ENCODE measurements at places on chromosomes 11 and 22.

DNA sequence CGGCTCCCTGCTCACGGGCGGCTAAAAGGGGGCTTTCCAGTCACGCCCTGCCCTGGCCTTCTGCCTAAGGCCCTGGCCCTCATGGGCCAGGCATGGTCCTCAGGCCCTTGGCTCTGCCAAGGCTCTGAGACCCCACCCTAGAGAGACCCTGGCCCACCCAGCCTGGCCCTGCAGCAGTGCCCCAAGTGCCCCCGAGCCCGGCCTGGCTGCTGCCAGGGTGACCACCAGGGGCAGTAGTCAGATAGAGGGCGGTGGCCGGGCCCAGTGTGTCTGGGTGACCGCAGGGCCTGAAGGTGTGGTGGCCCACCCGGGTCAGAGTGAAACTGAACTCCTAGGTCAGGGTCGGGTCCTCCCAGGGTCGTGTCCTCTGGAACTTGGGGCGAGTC is 29.4 kb upstream of the CCDC188 start:
- no peak for DNase-seq

GRCh38 chr22:22507743-22508273 is 734 bp downstream of the ZNF280B start:
- no peak for DNase-seq

- no peak for DNase-seq
Observed at GRCh38 chr11:111514216-111515031, at the start of gene HOATZ. Gene HOATZ, plus strand, starts transcription at chr11:111514778. Its CDS starts 7 bp downstream, at chr11:111514785.

GRCh38 chr22:29706486-29706885 is 13.3 kb upstream of the CABP7 start:
- DNase-seq, result no peak

- DNase-seq, result no peak
Observed at GRCh38 chr22:50734986-50735738, 2.8 kb upstream of the ACR start.

DNA sequence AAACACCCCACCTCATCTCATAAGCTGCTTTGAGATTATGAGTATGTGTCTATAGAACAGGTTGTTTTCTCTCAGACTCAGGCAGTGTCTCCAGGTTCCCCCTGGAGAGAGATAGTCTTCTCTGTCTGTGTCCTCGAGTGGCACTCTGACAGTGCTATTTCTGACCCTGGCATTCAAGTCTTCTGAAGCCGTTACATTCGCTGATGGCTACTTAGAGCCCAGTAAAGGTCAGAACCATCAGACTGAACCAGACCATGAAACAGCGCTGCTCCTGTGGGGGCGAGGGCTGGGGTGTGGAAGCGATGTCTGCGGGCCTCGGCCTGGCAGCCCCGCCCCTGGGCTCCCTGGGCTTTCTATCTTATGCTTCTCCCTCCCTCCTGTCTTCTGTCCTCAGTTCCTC is 23.5 kb downstream of the SHISA8 start:
- no peak for DNase-seq

DNA sequence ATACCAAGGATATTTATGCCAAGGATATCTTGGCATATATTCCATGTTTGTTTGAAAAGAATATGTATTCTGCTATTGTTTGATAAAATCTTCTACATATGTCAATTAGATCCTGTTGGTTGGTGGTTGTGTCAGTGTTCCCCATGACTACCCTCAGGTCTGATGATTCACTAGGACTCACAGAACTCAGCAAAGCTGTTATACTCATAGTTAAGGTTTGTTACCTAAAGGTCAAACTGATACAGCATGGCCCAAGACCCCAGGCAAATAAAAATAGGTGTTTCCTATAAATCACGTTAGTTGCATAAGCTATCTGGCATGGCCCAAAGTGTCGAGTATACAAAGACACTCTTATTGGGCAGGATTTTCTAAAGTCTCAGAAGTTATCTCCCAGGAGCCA is 30.2 kb upstream of the B3GNT6 start:
- no peak for DNase-seq

DNA sequence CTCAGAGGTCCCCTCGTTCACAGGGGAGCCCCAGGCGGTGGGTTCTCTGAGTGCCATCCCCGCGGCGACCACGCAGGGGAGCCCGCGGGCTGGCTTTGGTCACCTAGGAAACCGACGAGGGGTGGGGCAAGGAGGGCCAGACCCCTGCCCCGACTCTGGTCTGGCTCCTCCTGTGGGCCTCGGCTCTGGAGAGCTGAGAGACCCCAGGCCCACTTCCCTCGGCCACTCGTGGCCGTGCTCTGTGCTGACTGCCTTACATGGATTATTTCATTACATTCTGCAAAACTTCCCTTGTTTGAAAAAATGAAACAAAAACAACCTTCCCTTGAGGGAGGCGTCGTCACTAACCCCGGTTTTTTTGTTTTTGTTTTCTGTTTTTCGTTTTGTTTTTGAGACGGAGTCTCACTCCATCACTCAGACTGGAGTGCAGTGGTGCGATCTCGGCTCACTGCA is 15.1 kb upstream of the CYTH4 start:
- DNase-seq, result peak; percentile 55

GRCh38 chr11:10328314-10329098 is 23.6 kb downstream of the ADM start:
- DNase-seq, result no peak

DNA sequence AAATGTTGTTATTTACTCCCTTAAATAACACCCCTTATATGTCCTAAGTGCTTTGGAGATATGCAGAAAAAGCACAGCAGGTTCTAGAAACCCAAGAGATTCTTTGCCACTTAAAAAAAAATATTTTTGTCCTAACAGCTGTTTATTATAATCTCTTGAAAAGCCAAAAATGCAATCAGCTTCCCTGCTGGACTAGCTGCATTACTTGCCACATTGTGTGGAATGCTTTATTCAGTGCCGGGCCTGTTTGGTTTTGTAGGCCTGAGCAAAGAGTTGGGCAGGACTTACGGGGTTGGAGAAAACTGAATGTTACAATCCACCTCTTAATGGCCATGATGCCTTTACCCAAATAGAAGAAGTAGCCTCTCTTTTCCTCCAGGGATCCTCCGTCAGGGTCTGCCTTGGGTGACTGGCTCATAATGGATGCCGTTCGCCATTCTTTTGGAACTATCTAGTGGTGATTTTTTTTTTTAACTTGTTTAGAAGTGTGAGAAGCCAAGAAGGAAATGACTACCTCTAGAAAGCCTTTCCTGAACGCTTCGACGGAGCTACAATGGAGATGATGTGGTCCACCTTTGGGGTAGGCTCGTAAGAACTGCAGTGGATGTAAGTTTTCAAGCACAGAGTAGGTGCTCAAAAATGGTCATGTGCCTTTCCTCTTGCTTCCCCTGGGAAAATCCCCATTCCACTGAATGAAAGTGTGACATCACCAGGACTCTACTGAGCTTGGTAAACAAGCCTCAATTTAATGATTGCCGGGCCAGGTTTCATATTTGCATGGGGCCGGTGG is 241.3 kb upstream of the NCAM1 start:
- DNase-seq, result no peak

DNA sequence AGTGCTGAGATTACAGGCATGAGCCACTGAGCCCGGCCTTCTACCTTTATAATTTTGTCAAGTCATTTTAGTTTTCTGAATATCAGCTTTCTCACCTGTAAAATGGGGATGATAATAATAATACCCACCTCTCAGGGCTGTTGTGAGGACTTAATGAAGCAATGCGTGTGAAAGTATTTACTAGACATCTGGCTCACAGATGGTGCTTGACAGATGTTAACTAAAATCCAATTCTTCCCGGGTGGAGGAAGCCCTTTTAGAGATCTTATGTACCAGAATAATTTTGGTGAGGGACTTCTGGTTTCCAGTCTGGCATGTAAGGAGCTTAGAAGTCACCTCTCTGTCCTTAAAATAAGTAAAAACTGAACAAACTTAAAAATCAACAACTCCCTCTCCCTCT is 43.7 kb upstream of the NUP160 start:
- no peak for DNase-seq

GRCh38 chr11:6365659-6366058 is 24.6 kb upstream of the SMPD1 start:
- DNase-seq, result no peak

DNA sequence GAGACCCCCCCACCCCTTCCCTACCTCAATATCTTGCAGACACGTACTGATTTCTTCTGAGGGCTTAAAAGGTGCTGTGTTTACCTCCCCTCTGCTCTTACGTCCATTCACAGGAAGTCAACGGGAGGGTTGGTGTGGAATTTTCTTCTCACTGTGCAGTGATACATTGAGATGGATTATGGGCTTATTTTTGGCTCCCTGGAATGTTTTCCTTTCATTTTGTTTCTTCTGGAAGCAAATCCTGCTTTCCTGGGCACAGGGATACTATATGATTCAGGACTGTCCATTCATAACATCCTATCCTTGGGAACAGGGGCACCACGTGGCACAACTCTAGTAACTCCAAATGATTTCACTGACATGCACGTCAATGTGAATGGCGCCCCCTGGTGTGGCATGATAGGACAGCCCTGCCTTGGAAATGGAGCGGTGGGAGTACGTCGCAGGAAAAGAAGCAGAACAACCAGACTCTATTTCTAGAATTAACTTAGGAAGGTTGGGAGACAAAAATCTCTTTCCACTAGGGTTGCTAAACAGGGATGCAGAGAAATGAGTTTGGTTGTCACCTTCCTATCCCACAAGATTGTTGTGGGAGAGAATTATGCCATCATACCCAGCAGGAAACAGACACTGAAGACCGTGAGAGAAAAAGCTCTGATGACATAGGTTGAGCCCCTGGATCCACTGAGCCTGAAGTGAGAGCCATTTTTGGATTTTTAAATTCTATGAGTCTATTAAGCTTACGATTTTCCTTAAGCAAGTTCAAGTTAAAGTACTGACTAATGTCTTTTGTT is 146.5 kb upstream of the RAG2 start:
- DNase-seq, result peak; percentile 37

DNA sequence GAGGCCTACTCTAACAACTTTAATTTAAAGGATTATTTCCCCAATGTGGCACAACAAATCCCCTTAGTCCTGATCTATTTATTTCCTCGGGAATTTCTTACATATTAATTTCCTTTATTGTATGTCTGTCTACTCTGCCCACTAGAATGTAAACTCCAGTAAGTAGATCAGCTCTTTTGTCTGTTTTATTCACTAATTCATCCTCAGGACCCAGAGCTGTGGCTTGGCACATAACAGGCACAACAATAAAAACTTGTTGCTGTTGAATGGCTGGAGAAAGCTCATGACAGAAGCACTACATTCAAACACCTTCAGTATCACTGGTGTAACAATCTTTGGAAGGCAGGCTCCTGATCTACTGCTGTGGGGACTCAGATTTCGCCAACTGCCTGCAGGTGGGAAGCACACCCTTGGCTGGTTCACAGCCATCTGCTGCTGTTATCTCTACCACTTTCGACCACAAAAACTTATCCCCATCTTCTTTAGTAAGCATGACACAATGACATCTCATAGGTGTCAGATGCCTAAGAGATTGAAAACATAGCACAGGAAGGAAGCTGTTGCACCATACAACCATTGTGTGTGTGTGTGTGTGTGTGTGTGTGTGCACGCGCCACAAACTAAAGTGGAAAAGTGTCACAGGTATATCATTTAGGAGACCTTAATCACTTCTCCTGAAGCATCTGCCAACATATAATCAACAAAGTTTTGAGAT is 11.9 kb downstream of the HIRA start:
- DNase-seq, result no peak

- no peak for DNase-seq
Observed at GRCh38 chr11:121153472-121153871, 52.4 kb downstream of the TECTA start.

DNA sequence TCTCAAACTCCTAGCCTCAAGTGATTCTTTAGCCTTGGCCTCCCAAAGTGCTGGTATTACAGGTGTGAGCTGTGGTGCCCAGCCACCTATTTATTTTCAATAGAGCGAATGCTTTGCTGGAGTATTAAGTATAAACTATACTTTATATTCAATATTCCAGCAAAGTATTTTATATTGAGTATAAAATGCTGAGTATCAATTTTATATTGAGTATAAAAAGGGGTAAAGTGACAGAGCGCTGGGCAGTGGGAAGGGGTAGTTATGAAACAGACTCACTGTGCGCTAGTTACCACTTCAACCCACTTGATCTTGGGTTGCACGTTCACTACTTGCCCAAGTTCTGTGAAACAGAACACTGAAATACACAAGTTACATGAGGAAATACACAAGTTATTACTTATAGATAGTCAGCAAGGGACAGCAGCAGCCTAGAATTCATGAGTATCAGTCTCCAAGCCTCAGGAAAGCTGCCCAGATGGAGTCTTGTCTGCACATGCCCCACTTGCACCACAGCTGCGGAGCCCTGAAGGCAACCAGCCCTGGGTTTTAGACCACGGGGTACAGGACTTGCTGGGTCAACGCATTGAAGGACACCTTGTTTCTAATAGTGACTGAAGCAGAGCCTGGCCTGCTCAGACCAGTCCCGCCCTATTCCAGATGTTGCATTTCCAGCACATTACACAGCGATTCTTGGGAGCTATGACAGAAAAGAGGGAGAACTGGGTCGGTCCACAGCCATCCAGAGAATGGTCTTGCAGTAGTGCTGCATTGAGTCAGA is 51.6 kb upstream of the SYT13 start:
- no peak for DNase-seq

DNA sequence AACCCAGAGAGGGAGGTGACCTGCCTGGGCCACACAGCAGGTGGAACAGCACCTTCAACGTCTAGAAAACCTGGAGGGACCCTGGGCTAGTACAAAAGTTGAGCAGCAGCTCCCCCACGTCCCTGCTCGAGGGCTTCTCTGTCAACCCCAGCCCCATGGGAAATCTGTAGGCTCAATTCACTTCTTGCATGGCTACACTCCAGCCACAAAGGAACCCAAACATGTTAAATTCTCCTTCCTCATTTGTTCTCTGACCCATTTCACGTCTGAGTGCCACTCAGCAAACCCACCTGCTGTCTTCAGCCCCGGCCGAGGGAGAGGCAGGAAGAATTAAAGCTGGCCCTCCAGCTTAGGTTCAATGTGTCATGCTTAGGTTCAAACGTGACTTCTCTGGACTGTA is 418.5 kb downstream of the MIAT start:
- DNase-seq, result no peak

Data from stimulated activated CD8-positive, alpha-beta memory T cell treated with anti-CD3 and anti-CD28 coated beads, Interleukin-15, amount 100 ng/mL, for 1 hour (primary cell).